T-cell (primary cell): ENCODE measurements at places on chromosomes 5 and 9. TPM values are rescaled to one million over a fixed set of nuclear protein-coding genes. Genes with fewer than 3 reads are reported as not detected.

DNA sequence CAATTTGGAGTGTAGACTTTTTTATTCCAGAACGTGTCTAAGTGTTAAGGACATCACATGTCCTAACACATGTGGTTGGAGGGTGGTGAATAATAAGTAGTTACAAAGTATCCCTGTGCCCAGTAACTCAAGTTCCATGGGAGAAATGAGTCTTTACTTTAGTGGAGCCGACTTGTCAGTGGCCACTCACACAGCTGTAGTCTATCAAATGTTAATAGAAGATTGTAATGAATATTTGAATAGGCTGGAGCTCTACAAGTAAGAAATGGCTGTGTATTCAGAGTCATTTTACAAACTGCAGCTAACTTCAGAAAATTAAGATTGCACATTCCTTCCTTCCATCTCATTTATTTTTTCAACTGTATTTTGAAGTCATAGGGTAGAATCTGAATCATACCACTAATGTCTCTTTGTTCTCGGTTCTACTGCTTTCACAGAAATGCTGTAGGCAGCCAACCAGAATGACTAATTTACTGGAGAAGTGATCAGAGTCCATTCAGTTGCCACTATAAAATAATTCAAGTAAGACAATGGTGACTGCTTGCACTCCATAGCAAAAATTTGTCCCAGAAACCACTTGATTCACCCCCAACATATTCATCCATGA, 394.8 kb downstream of the NR2F1-AS1 start:
- H3K36me3 ChIP-seq, result no peaks in the 10 kb centered on the region
- no peaks in the 10 kb centered on the region for H3K4me1 ChIP-seq
- H3K27ac ChIP-seq, result no peak overlapping the region
- no peaks in the 10 kb centered on the region for H3K27me3 ChIP-seq
- H3K4me3 ChIP-seq, result no peak overlapping the region
- no peak for DNase-seq

DNA sequence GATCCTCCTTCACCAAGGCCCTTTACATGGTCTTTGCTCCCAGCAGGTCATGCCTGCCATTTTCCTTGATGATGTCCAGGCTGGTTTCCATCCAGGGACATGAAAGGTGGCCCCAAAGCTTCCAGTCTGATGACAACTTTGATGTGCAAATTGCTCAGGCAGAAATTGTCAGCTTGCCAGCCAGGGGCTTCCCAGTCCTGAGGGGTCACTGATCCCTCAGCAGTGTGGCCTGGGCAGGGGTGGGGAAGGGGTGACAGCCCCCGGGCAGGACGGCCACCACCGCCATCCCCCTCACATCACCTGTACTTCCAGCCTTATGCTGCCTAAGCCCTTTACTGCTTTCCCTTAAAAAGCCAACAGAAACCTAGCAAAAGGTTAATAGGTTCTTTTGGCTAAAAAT, 96.3 kb downstream of the ANKRD33B start:
- no peak for DNase-seq
- H3K27me3 ChIP-seq, result peaks cover 17% of the 10 kb centered on the region
- H3K4me3 ChIP-seq, result no peak overlapping the region
- H3K36me3 ChIP-seq, result no peaks in the 10 kb centered on the region
- H3K4me1 ChIP-seq, result no peaks in the 10 kb centered on the region
- H3K27ac ChIP-seq, result no peak overlapping the region

- H3K4me3 ChIP-seq, result no peak overlapping the region
- no peaks in the 10 kb centered on the region for H3K36me3 ChIP-seq
- no peaks in the 10 kb centered on the region for H3K4me1 ChIP-seq
- no peak for DNase-seq
These were observed 340.6 kb upstream of the IRX4 start for GRCh38 chr5:2223303-2223702.

- no peak overlapping the region for H3K4me3 ChIP-seq
- H3K4me1 ChIP-seq, result no peaks in the 10 kb centered on the region
- H3K27me3 ChIP-seq, result no peaks in the 10 kb centered on the region
- no peak overlapping the region for H3K27ac ChIP-seq
These were observed 350.4 kb downstream of the OSTF1 start for GRCh38 chr9:75438716-75439115.

GRCh38 chr5:156491766-156492165, 164.8 kb downstream of the SGCD start:
- H3K27ac ChIP-seq, result no peak overlapping the region
- no peak overlapping the region for H3K4me3 ChIP-seq
- H3K27me3 ChIP-seq, result no peaks in the 10 kb centered on the region

DNA sequence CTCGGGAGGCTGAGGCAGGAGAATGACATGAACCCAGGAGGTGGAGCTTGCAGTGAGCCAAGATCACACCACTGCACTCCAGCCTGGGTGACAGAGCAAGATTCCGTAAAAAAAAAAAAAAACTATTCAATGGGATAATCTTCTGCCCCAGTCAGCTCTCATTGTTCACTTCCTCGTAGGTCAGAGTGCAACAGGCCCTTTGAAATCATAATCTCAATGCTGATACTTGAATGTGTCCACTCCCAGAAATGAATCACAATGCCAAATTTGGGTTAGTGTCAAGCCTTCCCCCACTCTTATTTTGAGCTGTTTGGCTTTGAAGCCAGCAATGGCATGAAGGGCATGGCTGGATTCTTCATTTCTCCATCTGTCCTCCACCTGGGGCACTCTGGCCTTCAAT, 610.3 kb upstream of the KLF4 start:
- no peak overlapping the region for H3K4me3 ChIP-seq
- DNase-seq, result no peak
- H3K27ac ChIP-seq, result no peak overlapping the region
- H3K4me1 ChIP-seq, result no peaks in the 10 kb centered on the region
- H3K36me3 ChIP-seq, result no peaks in the 10 kb centered on the region

- no peak overlapping the region for H3K4me3 ChIP-seq
- H3K27me3 ChIP-seq, result no peaks in the 10 kb centered on the region
- no peaks in the 10 kb centered on the region for H3K36me3 ChIP-seq
- H3K27ac ChIP-seq, result no peak overlapping the region
These were observed 26.2 kb upstream of the HSPA9 start for GRCh38 chr5:138601444-138601843.

DNA sequence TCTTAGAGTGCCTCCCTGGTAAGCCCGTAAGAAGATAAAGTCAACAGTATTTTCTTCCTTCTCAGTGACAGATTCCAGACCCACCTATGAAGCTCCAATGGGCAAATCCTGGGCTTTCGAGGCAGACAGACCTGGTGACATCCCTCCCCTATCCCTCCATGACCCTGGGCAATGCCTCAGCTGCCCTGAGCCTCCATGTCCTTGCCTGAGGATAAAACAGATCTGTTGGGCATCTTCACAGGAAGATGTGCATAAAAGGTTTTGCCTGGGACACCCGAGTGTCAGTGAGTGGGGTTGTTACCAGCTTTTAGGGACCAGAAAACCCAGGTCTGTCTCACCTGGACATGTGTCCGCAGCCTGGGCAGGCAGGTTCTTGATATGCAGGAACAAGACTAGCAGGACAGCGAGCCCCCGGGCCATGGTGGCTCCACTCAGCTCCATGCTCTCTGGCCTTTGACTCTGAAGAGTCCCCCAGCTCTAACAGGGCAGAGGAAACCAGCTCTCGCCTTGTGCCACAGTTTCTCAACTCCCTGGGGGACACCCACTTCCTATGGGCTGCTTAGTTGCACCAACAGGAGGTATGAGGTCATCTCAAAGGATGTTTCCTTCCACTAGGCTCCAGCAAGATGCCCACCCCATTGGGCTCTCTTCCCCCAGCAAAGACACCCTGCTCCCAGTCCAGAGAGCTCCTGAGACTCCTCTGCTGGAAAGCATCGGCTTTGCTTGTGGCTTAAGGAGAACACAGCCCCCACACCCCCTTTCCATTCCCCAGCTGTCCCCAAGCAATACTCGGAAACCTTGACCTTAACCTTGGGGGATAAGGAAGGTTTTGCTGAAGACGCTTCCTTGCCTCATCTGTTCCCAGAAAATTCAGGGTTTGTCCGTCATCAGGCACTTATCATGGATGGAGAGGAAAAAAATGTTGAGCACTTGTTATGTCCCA, at the start of gene FCN1:
TSS of gene FCN1 (minus strand) at position 482 of the 943 bp plus-strand sequence. CDS start at position 441, 41 bp downstream.
- no peak for DNase-seq
- H3K4me3 ChIP-seq, result no peak within 1 kb of the TSS
- no peaks in the 10 kb centered on the region for H3K27me3 ChIP-seq
- no peak within 1 kb of the TSS for H3K27ac ChIP-seq

DNA sequence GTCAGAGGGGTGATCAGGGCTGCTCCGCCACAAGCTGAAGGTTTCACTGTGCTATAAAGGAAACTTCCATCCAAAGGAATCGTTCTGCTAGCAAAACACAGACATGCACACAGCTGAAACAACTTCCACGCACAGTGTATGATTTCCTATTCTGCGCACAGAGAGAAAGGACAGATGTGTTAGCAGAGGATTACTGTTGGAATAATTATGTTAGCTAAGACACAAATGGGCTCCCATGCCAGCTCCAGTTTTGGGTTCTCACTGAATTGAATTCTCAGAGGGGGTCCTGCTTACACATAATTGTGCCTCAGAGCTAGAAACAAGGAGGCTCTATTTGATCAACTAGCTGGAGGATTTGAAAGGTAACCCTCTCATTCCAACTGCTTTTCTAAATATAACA, 352.4 kb downstream of the IRX2 start:
- H3K4me1 ChIP-seq, result no peaks in the 10 kb centered on the region
- H3K27ac ChIP-seq, result no peak overlapping the region
- DNase-seq, result no peak
- no peak overlapping the region for H3K4me3 ChIP-seq
- H3K36me3 ChIP-seq, result no peaks in the 10 kb centered on the region
- H3K27me3 ChIP-seq, result no peaks in the 10 kb centered on the region

- no peak for DNase-seq
- H3K4me3 ChIP-seq, result no peak overlapping the region
- no peaks in the 10 kb centered on the region for H3K36me3 ChIP-seq
- no peak overlapping the region for H3K27ac ChIP-seq
These were observed 7.9 kb upstream of the ESM1 start for GRCh38 chr5:54993318-54993717.

GRCh38 chr9:97710356-97711222, 13.4 kb upstream of the XPA start:
- no peak overlapping the region for H3K27ac ChIP-seq
- peak; percentile 25 for DNase-seq
- no peaks in the 10 kb centered on the region for H3K36me3 ChIP-seq
- no peak overlapping the region for H3K4me3 ChIP-seq

Gene GFRA3
- not detected for total RNA-seq

Gene RASGEF1C
- total RNA-seq, result not detected

Gene HK3
- total RNA-seq, result 0.44 TPM

Gene SOHLH1
- not detected for total RNA-seq

Gene CARTPT
- total RNA-seq, result not detected

Gene WDR70
- 37.5 TPM for total RNA-seq

Gene IFNA10
- total RNA-seq, result not detected

Gene NUDT2
- 9.9 TPM for total RNA-seq

Gene PCDHB2
- total RNA-seq, result 1.4 TPM
